Retinal pigment epithelial cell (primary cell): ENCODE measurements at places on chromosomes 4 and X.

DNA sequence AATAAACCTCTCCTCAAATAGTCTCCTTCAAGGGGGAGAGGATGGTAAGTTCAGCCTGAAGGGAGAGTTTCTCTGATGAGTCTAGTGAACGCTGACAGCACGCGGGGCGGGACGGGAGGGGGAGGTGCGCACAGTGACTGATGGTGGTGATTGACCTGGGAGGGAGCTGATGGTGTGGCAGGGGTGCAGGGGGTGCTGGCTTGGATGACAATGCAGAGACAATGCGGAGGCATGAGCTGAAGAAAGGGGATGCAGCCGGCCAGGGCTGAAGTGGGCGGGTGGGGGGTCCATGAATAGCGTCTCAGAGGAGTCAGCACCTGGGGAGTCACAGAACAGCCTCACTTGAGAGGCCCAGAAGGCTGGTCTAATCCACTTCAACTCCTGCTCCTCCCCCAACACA, 142.5 kb upstream of the PJA1 start:
- no peak for DNase-seq

DNA sequence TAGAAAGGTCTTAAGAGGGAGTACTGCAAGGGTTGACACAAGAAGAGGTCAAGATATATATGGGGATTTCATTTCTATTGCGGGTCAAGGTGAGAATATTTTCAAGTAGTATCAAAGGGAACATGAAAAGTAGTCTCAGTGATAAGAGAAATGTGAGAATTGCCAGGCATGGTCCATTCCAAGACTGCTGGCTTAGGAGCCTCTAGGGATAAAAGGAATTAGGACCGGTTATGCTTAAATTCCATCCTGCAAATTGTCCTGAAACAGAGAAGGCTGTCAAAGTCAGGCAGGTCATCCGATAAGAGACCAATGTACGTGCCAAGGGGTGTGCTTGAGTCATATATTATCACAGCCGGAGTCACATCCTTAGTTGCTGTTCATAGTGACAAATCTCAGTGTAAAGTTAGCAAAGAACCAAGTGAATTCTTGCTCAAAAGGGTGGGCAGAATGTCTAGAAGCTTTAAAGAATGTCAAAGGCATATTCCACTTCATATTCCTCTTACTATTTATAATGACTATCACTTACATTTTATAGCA, 133.6 kb downstream of the CBLL2 start:
- no peak for DNase-seq

DNA sequence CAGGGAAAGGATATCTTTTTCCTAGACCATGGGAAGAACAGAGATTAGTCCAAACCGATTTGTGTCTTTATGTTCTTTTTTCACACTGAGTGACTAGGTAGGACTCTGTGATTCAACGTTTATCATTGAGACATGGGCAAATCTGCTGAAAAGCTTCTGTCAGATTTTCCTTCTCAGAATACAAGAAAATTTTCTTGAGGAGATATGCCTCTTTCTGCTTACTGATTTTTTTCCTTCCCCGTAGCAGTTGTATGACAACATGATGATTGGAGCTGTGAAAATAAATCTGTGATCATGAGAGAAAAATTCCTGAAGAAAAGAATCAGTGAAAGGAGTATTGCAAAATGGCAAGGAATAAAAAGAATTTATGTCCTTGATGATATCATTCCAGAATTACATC, 130.6 kb upstream of the FAT4 start:
- DNase-seq: no peak

GRCh38 chrX:150766351-150767044, 73.3 kb downstream of the MTMR1 start:
- no peak for DNase-seq

DNA sequence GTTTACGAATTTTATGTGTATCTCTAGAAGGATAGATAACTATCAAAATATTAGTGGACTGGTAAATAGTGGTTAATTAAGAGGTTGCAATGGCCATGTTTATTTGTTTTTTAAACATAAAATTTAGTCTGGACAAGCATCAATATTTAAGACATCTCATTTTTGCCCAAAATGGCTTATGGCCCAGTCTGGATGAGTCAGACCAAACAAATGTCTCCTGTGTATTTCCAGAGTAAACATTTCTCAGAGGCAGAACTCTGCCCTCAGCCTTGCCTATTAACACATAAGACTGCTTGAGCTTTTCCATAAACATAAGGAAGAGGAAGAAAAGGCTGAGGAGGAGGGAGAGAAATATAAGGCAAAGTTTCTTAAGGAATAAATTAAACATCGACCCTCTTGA, 277.1 kb upstream of the DIAPH2 start:
- DNase-seq: no peak

DNA sequence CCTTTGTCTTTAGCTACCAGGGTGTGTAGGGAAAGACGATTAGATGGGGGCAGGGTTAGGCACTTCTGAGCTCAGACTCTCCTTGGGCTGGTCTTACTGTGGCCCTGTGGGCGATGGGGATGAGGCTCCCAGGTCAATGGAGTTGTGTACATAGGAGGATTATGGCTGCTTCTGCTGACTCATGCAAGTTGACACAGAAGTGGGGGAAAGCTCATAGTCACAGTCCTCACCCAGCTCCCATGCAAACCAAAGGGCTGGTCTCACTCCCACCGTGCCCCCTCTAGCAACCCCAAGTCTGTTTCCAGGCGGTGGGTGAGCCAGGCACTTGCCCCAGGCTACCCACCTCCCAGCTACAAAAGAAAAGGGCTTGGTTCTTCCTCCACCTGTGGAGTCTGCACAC, 24.4 kb upstream of the VSIG4 start:
- no peak for DNase-seq

GRCh38 chr4:82833696-82834313, 35.2 kb upstream of the SCD5 start:
- DNase-seq: peak; percentile 63

DNA sequence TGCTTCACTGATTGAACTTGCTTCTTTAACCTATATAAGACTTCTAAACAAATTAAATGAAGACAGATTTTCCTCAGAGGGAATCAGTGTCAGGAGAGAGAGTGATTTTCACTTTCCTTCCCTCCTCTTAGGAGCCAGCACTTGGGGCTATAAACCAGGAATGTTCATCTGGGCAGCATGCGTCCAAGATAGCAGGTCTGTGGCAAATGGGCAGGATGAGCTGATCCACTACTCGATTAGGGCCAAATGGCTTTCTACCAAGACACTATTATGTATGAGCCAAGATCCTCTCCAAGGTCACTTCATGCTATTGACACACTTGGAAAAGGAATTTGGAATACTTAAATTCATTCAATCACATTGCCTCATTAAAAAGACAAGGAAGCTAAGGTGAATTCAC, 203.9 kb upstream of the GRID2 start:
- DNase-seq: no peak

DNA sequence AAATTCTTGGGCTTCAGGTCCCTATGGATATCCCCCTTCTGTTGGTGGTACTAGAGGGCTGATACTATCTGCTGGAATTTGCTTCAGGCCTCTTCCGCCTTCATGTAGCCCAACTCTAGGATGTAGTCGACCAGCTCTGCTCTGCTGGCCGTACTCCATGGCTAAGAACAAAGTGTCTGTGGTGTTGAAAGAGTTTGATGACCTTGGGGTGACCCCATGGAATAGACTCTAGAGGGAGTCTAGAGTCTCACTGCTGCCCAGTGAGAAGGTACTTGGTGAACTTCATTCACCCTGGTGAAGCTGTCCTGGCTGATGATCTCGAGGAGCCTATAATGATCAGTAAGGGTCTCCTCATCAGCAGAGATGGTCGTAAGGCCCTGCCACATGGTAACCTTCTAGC, 11.7 kb downstream of the SOWAHB start:
- DNase-seq: no peak

- no peak for DNase-seq
Observed at GRCh38 chr4:107363125-107363524, 327.0 kb upstream of the DKK2 start.

DNA sequence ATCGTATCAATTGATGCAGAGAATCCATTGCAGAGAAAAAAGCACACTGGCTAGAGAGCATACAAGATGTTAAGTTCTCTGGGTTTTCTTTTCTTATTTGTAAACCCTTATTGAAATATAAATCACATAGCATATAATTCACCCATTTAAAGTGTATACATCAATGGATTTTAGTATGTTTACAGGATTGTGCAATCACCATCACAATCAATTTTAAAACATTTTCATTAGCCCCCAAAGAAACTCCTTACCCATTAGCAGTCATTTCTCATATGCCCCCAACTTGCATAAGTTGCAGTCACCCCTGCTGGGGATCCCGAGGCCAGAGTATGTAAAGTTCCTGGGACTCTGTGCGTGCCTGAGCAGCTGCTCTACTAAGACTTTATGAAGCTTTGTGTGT, 34.9 kb upstream of the TRO start:
- no peak for DNase-seq

GRCh38 chrX:127404161-127404560, 584.6 kb downstream of the PRR32 start:
- no peak for DNase-seq

GRCh38 chr4:19033816-19034733, 1012.5 kb upstream of the LCORL start:
- DNase-seq: peak; percentile 88

- DNase-seq: peak; percentile 22
Observed at GRCh38 chrX:133897593-133898163, 87.7 kb downstream of the GPC3 start.

- no peak for DNase-seq
Observed at GRCh38 chr4:177555007-177555574, 112.9 kb upstream of the AGA start.

- DNase-seq: no peak
Observed at GRCh38 chr4:148443512-148444295, 1.5 kb upstream of the NR3C2 start.

GRCh38 chr4:2822461-2823300, 21.0 kb upstream of the ADD1 start:
- no peak for DNase-seq

DNA sequence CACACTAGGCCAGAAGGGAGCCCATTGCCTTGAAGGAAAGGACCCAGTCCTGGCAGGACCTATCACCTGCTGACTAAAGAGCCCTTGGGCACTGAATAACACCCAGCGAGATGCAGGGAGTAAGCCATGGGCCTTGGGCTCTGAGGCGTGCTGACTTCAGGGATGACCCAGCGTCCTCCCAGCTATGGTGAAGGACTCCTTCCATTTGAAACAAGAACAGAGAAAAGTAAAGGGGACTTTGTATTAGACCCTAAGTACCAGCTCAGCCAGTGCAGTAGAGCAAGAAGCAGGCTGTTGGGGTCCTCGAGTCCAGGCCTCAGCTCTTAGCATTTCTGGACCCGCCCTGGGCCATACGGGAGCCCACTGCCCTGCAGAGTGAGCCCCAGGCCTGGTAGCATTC, 5.1 kb downstream of the ETDA start:
- DNase-seq: no peak

GRCh38 chrX:138485224-138485623, 226.3 kb downstream of the FGF13 start:
- no peak for DNase-seq

DNA sequence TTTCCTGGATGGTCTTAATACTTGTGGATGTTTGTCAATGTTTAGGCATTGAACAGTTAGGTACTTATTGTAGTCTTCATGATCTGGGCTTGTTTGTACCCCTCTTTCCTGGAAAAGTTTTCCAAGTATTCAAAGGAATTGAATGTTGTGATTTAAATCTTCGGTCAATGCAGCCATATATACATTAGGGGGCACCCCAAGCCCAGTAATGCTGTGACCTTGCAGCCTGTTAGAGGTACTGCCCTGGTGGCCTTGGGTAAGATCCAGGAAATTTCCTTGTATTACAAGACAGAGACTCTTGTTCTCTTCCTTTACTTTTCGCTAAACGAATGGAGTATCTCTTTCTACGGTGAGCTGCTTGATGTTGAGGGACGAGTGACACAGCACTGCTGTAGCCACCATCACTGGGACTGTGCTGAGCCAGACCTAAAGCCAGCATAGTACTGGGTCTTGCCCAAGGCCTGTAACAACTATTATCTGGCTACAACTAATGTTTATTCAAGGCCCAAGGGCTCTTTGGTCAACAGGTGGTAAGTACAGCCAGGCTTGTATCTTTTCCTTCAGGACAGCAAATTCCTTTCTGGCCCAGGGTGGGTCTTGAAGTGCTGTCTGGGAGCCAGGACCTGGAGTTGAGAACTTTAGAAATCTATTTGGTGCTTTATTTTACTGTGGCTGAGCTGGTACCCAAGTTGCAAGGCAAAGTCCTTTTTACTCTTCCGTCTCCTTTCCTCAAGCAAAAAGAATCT, 118.3 kb upstream of the ATOH1 start:
- no peak for DNase-seq

- DNase-seq: no peak
Observed at GRCh38 chr4:6495296-6495590, 22.8 kb upstream of the PPP2R2C start.

DNA sequence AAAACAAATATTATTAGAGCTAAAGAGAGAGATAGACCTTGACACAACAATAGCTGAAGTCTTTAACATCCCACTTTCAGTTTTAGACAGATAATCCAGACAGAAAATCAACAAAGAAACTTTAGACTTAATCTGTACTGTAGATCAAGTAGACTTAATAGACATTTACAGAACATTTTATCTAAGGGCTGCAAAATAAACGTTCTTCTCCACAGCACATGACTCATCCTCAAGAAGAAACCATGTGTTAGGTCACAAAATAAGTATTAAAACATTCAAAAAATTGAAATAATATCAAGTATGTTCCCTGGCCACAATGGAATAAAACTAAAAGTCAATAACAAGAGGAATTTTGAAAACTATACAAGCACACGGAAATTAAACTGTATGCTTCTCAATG, 1510.3 kb upstream of the PCDH10 start:
- DNase-seq: no peak

GRCh38 chr4:73434311-73434710, 1.7 kb upstream of the AFP start:
- no peak for DNase-seq

DNA sequence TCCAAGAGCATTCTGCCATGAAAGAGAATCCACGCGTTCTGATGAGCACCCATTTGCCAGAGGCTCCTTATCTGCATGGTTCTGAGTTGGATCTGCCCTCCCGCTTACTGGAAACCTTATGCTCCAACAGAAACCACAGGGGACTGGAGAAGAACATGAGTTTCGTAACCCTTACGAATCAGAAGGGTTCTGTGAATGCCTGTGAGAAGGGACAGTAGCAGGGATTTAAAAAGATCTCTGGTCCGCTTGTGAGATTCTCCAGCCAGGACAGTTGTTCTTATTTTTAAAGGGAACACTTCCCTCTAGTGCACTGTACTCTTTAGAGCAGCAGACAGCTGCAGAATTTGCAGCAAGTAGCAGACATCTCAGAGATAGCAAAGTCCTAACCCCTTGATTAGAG, 22.5 kb upstream of the CENPU start:
- no peak for DNase-seq
